ENCODE measurements at places on chromosomes 1 and 21. TPM values are rescaled to one million over a fixed set of nuclear protein-coding genes. Genes with fewer than 3 reads are reported as not detected.

The SPRR2E gene
- not detected for total RNA-seq

The FAM72A gene
- 1.8 TPM for total RNA-seq

The GPATCH2 gene
- 12.0 TPM for total RNA-seq

DNA sequence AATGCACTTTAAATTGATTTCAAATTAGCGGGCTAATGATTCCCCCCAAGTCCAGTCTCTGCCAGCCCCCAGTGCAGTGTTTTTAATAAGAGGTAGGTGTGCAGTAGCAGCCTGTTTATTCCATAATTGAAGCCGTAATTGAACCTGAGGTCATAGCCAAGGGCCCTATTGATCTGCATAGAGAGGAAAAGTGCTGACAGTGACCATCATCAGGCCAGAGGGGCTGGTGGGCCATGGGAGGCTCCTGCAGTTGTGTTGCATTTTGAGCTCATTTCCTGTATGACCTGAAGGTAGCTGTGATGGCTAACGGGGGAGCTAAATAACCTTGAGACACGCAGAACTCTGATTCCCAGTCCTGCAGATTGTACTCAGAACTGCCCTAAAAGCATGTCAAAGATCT, 67.5 kb downstream of the DISP3 start:
- no peak for DNase-seq

- no peak for DNase-seq
These were observed 649.4 kb upstream of the CXADR start for GRCh38 chr21:16863362-16863905.

DNA sequence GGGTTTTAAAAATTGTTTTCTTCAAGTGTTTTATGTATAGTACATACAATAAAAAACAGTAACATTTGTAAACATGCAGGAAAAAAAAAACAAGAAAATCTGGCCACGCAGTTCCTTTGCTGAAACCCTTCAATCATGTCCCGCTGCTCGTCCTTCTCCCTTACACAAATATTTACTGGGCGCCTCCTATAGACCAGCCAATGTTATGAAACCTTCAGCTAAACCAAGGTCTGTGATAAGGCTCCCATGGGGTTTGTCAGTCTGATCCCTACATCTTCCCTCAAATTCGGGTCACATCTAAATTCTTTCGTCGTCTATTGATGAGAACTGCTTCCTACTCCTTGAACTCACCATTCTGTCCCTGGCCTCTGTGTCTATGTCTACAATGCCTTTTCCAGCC, 583.9 kb downstream of the SMYD3 start:
- no peak for DNase-seq

DNA sequence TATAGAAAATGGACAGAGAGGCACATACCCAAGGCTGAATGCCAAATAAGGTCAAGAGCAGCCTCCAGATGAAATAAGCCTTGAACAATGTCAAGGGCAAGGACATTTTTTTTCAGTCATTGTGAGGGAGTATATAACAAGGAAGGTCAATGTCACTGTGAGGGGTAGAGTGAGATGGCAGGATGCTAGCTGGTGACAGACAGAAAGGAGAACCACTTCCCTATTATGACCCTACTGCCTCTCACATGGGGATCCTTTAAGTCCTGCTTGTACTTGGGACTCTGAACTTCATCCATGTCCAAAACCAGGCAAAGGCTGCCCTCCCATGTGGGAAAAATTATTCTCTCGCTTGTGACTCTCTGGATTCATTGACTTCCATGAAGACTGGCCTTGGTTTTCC, 119.5 kb upstream of the COA6 start:
- DNase-seq, result no peak

The HTR6 gene
- total RNA-seq, result not detected

The PCBP3 gene
- total RNA-seq, result 3.4 TPM

The COL24A1 gene
- 1.3 TPM for total RNA-seq

DNA sequence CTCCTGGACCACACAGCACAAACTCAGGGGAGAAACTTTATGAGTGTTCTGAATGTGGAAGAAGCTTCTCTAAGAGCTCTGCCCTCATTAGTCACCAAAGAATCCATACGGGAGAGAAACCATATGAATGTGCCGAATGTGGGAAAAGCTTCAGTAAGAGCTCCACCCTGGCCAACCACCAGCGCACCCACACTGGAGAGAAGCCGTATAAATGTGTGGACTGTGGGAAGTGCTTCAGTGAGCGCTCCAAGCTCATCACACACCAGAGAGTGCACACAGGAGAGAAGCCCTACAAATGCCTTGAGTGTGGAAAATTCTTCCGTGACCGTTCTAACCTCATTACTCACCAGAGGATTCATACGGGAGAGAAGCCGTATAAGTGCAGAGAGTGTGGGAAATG, 22.5 kb downstream of the ZSCAN20 start:
- no peak for DNase-seq

DNA sequence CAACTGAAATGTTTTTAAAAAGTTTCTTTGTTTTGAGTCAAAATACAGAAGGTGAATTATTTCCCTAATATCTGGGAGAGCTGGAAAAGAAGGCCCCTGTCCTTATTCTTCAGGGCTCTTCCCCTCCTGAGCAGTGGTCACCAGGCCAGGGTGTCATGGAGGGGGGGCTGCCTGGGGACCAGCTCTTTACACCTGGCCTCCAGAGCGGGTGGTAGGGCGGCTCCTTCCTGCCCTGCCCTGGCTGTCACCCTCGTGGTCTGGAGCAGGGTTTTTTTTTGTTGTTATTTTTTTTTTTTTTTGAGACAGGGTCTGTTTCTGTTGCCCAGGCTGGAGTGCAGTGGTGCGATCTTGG, 6.6 kb downstream of the SKI start:
- no peak for DNase-seq

The RHOU gene
- total RNA-seq, result 31.5 TPM

DNA sequence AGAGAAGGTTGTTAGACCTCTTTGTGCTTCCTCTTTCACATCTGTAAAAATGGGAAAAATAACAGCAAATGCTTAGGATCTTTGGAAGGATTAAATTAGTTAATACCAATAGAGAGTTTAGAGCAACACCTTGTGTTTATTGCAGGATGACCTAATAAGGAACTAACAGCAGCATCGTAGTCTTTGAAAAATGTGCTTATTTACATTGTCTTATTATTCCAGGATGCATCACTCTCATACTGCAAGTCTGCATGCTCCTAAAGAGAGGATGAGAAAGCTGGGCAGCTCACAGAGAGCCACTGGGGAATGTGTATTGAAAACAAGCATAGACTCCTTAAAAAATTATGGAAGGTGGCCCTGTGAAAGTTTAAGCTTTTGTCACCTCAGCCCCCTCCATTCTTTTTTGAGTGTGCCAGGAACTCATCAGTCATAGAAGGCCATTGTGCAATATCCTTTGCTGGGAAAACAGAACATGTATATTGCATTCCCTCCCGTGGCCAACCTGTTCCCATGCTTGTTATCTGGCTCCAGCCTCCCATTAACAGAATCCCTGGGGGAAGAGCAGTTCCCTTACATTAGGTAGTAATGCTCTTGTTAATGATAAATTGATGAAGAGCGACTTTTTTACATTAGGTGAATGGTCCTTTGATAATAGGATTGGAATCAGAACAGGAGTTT, 180.7 kb downstream of the ZNF326 start:
- no peak for DNase-seq

- peak; percentile 61 for DNase-seq
These were observed 74.1 kb upstream of the IRF2BP2 start for GRCh38 chr1:234683861-234684632.

DNA sequence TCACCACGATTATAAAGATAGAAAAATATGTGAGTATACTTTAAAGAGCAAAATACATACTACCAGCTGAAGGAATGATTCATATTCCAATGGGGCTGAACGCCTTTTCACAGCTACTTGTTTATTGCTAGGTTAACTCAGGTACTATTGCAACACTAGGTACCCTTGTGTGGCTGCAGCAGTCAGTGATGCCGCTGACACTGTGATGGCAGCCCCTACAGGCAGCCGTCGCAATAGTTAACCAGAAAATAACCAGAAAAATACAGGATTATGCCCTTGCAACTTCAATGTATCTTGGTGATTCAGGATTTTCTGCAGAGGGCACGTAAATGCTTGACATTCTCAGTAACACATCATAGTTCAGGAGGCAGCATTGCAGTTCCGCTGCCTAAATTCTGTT, 1.6 kb upstream of the MARK1 start:
- DNase-seq, result no peak

Data from breast epithelium (tissue), 4 donors.